ENCODE measurements at places on chromosomes 1 and 21.
A peak's percentile ranks its signal among the peaks of the same experiment; 100 is the strongest.

DNA sequence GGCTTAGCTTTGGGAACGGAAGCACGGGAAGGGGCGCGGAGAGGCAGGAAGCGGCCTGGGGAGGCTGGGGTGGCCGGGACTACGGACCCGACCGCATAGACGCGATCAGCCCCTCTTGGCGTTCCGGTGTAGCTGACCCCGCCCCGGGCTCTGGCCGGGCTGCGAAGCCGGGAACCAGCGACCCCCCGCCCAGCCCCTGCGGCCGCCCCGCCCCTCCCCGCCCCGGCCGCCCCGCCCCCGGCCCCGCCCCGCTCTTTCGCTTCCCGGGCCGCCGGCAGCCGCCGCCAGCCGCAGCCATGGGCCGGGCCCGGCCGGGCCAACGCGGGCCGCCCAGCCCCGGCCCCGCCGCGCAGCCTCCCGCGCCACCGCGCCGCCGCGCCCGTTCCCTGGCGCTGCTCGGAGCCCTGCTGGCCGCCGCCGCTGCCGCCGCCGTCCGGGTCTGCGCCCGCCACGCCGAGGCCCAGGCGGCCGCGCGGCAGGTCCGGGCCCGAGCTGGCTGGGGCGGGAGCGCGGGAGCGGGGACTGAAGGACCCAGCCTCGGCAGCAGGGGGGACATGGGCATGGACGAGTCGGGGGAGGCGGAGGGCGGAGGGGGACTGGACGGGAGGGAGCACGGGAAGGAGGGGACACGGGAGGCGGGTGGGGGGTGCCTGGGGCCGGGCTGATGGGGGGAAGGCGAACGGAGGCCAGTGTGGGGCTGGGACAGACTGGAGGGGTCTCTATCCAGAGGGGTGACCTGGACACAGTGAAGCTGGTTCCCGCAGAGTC, at the start of gene SELENON:
TSS of gene SELENON (plus strand) at position 259 of the 768 bp plus-strand sequence. CDS start at position 297, 38 bp downstream.
- DNase-seq: peak; percentile 42

DNA sequence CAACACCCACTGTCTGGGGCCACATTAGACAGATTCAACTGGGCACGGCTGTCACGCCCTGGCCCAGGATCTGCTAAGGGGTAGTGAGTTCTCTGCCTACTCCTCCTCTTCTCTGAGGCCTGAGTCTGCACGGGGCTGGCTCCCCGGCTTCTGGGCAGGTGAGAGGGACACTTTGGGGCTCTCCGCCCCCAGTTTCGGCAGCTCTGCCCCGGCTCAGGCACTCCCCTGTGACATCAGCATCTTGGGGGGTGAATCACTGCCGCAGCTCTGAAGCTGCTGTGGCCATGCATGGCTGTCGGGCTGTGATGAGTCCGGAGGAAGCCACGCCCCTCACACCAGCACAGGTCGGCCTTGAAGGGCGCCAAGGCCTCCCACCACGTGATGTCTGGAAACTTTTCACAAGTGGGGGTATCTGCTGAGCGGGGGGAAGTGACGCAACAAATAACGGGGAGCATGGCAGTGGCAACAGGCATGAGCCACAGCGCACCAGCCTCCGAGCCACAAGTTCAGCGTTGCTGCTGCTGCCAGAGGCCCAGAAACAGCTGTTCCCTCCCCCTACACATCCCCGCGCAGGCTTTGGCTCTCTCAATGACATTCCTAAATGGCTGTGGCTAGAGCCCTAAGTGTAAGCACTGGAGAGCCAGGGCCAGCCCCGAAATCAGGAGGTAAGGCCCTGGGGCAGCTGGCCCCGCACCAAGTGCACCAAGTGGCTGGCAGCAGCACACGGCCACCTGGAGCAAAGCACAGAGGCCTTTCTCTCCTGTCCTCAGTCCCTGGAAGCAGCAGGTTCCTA, 26.3 kb downstream of the ZBTB17 start:
- peak; percentile 98 for DNase-seq

- DNase-seq: peak; percentile 71
Measured at GRCh38 chr1:158013840-158014730, 20.6 kb downstream of the KIRREL1 start.

DNA sequence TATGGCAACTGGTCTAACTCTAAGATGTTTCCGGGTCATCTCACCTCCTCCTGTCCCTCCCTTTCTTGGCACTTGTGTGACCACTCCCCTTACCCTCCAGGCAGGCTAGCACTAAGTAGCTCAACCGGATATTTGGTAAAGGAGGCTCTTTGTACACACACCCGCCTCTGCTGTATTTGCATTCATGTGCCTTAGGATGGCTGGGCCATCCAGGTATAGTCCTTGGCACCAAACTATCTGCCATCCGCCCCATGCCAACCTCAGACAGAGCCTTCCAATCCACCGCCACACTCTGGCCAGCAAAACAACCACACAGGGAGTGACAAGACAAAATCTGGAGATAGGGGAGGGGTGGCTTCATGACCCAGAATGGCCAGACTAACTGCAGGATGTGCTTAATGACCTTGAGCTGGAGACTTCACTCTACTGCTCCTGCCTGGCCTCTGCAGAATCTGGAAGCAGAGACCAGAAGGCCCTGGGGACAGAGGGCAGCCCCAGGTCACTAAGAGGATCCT, 59.5 kb downstream of the CDK18 start:
- no peak for DNase-seq

DNA sequence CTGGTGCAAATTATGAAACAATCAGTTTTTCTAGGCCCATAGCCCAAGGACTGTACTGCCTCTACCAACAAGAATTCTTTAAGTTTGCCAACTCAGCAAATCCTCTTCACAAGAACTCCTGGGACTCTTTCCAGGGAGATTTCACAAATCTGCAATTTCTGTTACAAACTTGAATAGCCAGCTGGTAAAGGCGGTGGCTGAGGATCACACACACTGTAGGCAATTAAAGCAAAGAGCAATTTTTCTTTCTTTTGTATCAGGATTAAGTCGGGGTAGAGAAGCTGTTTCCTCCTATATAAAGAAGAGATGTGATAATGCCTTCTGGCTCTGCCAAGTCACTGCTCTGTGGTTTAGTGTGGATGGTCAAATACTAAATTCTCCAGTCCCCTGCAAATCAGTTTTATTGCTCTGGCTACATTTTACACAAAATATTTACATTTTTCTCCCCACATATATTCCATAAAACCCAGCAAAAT, 1.7 kb downstream of the ALDH9A1 start:
- DNase-seq: peak; percentile 99

DNA sequence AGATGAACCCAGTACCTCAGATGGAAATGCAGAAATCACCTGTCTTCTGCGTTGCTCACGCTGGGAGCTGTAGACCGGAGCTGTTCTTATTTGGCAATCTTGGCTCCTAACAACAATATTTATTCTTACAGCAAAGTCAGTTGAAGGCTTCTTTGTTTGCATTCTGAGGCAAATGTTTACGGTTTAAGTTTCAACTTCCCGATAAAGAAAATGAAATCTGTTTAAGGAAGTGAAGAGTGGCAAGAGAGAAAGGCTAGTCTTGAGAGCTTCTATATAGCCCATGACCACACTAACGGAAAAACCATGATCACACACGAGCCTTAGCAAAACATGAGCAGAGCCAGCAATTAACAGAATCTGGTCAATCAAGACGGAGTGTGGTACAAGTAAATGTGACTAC, 122.6 kb upstream of the ZNHIT6 start:
- no peak for DNase-seq

GRCh38 chr1:213425376-213426030, 374.5 kb downstream of the RPS6KC1 start:
- no peak for DNase-seq

- peak; percentile 29 for DNase-seq
Measured at GRCh38 chr1:183694066-183694465, 41.0 kb upstream of the APOBEC4 start.

DNA sequence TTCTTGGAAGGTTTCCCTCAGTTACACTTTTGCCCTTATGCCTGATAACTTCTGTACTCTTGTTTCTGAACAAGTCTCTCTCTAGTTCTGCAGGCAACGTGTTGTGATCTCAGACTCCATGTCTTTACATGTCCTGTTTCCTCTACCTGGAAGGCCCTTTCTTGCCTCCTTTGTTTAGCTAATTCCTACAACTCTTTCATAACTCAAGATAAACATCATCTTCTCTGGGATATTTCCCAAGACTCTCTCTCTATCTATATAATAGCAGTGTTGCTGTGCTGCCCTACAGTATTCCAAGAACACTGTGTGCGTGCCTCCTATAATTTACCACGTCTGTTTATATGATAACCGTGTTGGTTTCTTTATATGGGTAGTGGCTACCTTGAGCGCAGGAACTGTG, 47.8 kb downstream of the CHRM3 start:
- DNase-seq: no peak

DNA sequence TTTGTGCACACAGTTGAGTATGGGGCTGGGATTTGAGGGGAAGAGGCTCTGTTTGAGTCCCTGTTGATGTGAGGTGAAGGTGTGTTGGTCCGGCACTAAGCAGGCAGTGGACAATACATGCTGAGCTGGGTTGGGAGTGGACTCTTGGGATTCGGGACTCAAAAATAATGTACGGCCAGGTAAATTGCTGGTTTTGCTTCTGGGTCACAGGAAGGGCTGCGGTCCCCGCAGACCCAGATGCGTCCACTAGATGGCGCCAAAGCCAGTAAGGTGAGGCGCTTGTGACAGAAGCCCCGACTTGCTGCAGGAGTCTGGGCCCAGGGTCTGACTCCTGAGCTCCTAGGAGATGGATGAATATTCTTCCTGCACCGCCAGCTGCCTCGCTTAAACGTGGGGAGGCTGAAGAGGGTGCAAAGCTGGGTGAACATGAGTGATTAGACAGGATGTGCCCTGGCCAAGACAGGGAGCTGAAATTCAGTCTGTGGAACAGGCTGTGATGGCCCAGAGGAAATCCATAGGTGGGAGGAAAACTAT, 61.4 kb downstream of the ACBD3 start:
- peak; percentile 80 for DNase-seq

- DNase-seq: no peak
Measured at GRCh38 chr1:24351247-24351646, 32.1 kb downstream of the GRHL3 start.

GRCh38 chr1:221740993-221741702, 741 bp downstream of the DUSP10 start:
- no peak for DNase-seq

- no peak for DNase-seq
Measured at GRCh38 chr1:234769986-234770795, 160.2 kb upstream of the IRF2BP2 start.

DNA sequence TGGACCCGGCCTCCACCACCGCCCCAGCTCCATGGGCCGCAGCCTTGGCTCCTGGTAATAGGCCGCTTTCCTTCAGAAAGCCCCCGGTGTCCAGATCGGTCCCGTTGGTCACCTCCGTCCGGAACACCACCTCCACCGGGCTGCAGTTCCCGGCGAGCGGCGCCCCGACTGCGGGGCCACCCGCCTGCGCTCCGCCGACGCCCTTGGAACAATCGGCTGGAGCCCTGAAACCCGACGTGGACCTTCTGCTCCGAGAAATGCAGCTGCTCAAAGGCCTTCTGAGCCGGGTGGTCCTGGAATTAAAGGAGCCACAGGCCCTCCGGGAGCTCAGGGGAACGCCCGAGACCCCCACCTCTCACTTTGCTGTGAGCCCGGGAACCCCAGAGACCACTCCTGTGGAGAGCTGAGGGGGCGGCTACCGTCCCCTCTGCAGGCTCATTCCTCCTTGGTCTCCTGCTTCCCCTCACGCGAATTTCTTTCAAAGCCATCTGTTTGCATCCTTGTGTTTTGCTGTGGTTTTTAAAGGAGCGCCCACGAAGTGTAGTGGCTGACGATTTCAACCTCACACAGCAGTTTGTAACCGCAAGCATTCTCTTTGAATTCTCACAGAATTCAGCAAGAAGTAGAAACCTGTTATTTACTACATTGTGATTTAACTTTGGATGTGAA, 6.0 kb downstream of the FCRLB start:
- peak; percentile 77 for DNase-seq

DNA sequence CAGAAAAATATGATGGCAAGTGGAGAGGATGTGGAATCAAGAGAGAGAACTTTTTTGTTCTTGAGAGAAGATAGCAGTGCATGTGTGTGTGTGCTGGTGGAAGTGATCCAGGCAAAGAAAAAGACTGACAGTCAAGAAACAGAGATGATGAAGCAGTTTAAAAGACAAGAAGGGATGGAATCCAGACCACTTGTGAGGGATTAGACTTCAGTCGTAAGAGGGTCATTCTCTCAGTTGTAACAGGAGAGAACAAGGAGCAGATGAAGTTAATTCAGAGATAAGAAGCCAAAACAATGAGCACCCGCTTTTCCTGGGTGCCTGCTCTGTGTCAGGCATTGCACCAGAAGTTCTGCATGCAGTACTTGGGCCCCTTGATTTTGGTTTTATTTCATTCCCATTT, 76.6 kb downstream of the RNF220 start:
- no peak for DNase-seq

GRCh38 chr1:41891199-41891896, 27.4 kb downstream of the HIVEP3 start:
- peak; percentile 51 for DNase-seq

DNA sequence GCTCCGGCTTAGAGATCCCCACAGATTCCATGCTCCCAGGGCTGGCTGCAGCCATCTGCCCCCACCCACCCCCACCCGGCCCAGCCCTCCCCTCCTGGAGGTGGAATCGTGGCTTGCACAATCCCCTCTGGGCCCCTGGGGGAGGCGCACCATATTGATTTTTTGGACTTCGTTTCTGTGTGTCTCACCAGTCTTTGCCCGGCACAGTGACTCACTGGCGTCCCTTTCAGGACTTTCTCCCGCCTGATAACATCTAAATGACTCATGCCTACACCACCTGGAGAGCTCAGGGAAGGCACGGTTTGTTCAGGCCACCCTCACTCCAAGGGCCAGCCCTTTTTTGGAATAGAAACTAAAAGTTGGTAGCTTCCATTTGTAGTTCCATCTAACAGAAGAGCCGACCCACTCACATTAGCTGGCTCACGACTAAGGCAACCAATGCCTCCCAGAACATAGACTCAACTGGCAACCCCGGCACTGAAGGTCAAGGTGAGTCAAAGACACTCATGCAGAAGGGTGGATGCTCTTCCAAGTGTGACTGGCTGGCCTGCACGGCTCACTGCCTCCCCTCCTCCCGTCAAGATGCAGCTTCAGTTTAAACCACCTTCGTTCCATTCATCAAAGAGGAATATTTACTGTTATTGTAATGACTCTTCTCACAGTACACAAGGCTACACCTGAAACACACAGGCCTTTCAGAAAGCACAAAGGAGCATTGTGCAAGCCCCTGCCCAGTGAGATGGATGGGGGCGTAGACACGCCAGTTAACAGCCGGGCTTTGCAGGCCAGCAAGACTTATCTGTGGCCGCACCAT, 18.1 kb upstream of the ETS2 start:
- DNase-seq: peak; percentile 75

DNA sequence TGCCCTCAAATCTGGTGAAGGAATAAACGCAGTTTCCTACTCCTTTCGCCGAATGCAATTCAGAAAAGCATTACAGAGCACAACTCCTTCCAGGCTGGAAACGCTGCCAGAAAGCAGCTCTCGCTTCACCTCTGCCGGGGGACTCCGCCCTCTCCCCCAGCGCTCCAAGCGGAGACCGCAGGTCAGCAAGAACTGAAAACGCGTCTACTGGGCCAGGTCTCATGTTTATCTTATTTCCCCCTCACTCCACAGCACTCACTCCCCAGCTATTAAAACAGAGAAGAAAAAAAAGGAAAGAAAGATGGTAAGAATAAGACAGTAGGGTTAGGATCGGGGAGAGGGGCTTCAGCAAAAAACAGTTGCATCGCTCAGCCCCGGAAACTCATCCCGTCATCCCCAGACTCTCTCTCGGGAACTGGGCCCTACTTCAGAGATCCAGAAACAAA, 833 bp upstream of the RCOR3 start:
- DNase-seq: peak; percentile 79
